ENCODE measurements at places on chromosomes 1 and 21. TPM values are rescaled to one million over a fixed set of nuclear protein-coding genes. Genes with fewer than 3 reads are reported as not detected.

Gene RIMKLA
- 0.36 TPM for total RNA-seq

Gene LCE6A
- total RNA-seq = not detected

Gene ZBTB40
- total RNA-seq = 5.0 TPM

Gene ZYG11A
- 2.6 TPM for total RNA-seq

Gene NLRP3
- total RNA-seq = 0.02 TPM

Gene LCE2C
- not detected for total RNA-seq

Gene KCNA2
- total RNA-seq = 0.02 TPM

Gene CCDC185
- total RNA-seq = 0.03 TPM

Gene DCLRE1B
- total RNA-seq = 8.3 TPM

Gene SAMD13
- 0.52 TPM for total RNA-seq

Gene KCNQ4
- 0.38 TPM for total RNA-seq

Gene RTCA
- 23.7 TPM for total RNA-seq

Gene PRR9
- total RNA-seq = 0.05 TPM

Gene ADGRL4
- not detected for total RNA-seq
